ENCODE measurements at places on chromosomes 2 and 18.

GRCh38 chr2:227295806-227296205 is 29.2 kb upstream of the MFF start:
- DNase-seq: no peak

- no peak for DNase-seq
These were observed 98.9 kb upstream of the OTOS start for GRCh38 chr2:240239325-240239724.

- DNase-seq: no peak
These were observed 80.7 kb upstream of the LDLRAD4 start for GRCh38 chr18:13137670-13138419.

- DNase-seq: no peak
These were observed 95.3 kb upstream of the CAVIN2 start for GRCh38 chr2:191942090-191942738.

GRCh38 chr2:192657362-192657761 is 462.6 kb upstream of the TMEFF2 start:
- DNase-seq: no peak

- DNase-seq: no peak
These were observed 24.9 kb downstream of the CCNT2 start for GRCh38 chr2:134943540-134943939.

DNA sequence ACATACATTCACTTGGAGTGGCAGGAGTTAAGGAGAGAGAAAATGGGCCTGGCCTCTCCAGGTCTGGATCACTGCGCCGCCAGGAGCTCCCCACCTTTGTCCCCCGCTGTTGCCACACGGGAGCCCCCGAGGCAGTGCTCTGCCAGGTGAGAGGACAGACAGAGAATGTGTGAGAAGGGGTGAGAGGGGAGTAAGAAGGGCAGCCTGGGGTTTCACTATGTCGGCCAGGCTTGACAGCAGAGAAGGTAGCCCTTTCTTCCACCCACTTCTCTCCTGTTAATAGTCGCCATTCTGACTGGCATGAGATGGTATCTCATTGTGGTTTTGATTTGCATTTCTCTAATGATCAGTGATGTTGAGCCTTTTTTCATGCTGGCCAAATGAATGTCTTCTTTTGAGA is 26.2 kb upstream of the ARHGEF4 start:
- DNase-seq: no peak

- DNase-seq: no peak
These were observed 40.1 kb downstream of the GPD2 start for GRCh38 chr2:156476021-156476849.

- no peak for DNase-seq
These were observed 30.6 kb downstream of the TMEM17 start for GRCh38 chr2:62475172-62476011.

GRCh38 chr18:75267643-75268363 is 57.2 kb downstream of the TSHZ1 start:
- no peak for DNase-seq

DNA sequence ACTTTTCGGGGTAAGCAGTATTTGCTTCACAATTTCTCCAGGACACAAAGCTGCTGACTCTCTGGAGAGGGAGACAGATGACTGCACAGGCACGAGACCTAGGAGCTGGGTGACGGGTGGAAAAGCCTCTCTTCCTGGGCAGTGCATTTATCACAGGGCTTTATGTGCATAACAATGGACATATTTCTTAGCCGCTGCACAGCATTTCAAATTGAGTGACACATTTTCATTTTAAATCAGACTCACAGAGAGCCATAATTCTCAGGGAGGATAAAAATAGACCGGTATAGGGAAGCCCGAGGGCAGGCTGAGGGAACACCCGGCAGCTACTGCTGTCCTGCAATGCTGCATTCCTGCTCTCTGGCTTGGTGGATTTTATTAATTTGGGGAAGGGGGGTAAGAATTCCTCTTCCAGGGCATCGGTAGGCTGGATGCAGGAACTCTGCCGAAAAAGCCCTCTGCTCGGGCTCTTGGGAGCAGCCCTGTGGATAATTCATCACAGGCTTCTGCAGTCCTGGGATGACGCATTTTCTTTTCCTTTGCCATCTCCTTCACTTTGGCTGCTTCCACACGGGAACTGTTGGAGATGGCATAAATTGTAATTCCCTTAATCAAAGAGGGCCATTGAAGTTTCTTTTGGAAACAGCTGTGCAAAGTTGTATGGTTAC is 108.1 kb upstream of the ACAA2 start:
- no peak for DNase-seq

- DNase-seq: no peak
These were observed 138.7 kb upstream of the AQP4 start for GRCh38 chr18:27004056-27004829.

GRCh38 chr2:228131833-228132232 is 49.7 kb downstream of the SPHKAP start:
- no peak for DNase-seq

GRCh38 chr2:98452396-98453027 is 7.9 kb downstream of the INPP4A start:
- DNase-seq: no peak

DNA sequence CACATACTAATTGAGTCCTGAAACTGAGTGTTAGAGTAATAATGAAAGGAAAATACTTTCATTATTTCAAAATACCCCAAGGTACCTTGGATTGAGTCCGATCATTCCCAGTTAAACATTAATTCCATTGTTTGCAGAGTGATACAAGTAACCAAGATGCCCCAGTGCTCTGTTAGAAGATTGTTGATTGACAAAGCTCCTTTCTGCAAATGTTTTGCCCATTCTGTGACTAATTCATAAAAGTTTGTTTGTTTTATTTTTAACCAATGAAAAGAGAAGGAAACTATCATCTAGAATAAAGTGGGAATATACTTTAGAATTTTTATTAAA is 124.0 kb downstream of the GULP1 start:
- DNase-seq: no peak
